ENCODE measurements at places on chromosomes 12 and 14.

GRCh38 chr14:59819446-59820088 lies 51.0 kb downstream of the RTN1 start:
- DNase-seq = no peak

- no peak for DNase-seq
These were observed 49.4 kb downstream of the MOK start for GRCh38 chr14:102255401-102256190.

DNA sequence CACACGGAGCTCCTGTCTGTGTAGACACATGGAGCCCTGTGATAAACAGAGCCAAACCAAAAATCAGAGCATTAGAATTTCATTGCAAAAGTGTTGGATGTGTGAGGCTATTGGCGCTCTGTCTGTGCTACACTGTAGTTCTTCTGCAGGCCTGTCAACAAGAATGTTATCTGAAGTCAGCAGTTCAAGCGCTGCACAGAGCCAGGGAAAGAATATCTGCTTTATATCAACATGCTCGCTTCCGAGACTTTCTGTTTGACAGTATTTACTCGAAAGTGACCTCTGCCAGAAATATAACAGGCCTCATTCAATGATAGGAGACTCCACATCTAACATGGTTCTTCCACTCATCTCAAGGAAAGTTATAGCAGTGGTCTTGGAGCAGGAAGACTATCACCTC lies 118.3 kb downstream of the CCER1 start:
- no peak for DNase-seq

- no peak for DNase-seq
These were observed 117.7 kb downstream of the PRKCH start for GRCh38 chr14:61438860-61439765.
